AG04450 (cell line): ENCODE measurements at places on chromosomes 4 and X.

- DNase-seq, result no peak
Measured at GRCh38 chr4:176464748-176465147, 145.0 kb downstream of the SPCS3 start.

GRCh38 chr4:1842993-1843448 lies 12.9 kb downstream of the LETM1 start:
- DNase-seq, result peak; percentile 68

- no peak for DNase-seq
Measured at GRCh38 chrX:23610495-23610894, 56.8 kb upstream of the PRDX4 start.

DNA sequence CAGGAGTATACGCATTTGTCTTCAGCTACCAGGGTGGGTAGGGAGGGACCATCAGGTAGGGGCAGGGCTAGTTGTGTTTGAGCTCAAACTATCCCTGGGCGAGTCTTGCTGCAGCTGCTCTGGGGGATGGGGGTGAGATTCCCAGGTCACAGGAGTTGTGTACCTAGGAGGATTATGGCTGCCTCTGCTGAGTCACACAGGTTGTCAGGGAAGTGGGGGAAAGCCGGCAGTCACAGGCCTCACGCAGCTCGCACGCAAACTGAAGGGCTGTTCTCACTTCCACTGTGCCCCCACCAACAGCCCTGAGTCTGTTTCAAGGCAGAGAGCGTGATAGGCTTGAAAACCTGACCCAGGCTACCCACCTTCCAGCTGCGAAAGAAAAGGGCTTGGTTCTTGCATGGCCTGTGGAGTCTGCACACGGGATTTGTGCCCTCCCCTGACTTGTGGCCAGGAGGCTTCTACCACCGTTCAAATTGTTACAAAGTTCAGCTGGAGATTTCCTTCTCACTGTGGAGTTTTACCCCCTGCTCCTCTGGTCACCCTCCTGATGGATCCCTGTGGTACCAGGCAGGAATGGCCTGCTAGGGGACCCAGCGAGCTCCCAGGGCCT lies 63.8 kb downstream of the ARFIP1 start:
- DNase-seq, result no peak

DNA sequence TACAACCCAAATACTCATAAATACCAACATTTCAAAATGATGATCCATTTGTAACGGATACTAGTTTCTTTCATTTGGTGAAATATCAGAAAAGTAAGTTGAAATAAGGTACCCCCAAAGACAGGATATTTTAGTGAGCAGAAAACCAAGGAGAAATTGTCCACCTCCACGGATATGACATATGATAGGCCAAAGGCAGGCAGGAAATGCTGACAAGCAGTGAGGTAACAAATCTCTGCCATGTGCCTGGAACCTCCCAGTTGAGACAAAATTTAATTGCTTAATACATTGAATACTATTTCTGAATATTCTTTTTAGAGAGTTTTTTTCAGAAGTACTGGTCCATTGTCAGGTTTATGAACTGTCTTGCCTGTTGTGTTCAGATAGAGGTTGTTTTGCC lies 118.8 kb downstream of the GATB start:
- no peak for DNase-seq

DNA sequence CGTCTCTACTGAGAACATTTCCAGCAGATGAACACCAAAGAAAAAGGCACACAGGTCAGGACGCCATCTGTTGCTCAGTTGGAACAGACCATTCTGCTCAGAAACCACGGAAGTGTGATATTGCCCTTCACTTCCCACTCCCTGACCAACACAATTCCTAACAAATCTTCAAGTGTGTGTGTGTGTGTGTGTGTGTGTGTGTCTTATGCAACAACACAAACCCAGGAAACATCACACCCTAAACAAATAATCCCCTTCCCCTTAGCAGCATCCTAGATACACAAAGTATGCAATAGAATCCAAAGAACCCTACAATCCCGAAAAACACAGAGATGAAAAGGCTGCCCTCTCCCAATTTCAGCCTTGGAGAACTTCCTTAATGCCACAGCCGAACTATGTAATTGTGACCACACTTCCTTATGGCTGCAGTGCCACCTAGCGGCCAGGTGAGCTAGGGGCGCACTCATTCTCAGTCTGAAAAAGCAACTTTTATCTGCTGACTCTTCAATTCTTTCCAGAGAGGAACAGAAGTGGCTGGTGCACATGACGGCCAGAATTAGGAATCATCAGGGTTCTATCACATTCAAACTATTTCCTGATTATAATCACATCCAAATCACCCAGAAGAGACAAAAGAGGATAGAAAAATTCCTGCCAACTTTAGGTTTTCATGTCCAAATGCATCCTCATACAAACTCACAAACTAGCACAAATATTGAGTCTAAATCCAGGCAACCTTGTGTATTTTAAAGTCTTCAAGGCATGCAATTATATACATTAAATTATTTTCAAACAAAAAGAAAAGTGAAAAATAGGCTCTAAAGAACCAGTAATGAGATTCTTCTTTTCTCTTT lies 164.9 kb downstream of the DHX15 start:
- DNase-seq, result peak; percentile 37

GRCh38 chr4:144402176-144402575 lies 243.8 kb upstream of the HHIP start:
- no peak for DNase-seq
